ENCODE measurements at places on chromosomes 4 and X. TPM values are rescaled to one million over a fixed set of nuclear protein-coding genes. Genes with fewer than 3 reads are reported as not detected.

DNA sequence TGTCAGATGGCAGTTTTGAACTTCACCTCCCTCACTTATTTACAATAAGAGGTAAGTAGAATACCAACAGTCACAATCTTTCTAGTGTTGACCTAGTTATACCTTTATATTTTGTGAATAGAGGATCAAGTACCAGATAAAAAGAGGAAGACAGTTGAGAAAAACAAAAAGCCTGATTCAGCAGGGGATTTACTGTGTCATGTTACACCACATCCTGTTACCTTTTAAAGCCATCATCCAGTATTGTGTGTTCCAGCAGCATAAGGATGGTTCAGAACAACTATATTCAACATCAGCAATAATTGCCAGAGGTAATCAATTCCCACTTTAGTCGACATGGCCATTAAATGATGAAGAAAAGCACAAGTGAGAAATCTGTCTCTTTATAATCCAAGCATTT is 21.3 kb upstream of the CXCL6 start:
- no peaks in the 10 kb centered on the region for H3K4me1 ChIP-seq
- no peak overlapping the region for H3K27ac ChIP-seq
- no peak overlapping the region for H3K4me3 ChIP-seq
- no peaks in the 10 kb centered on the region for H3K36me3 ChIP-seq
- no peaks in the 10 kb centered on the region for H3K27me3 ChIP-seq

- H3K4me3 ChIP-seq, result no peak overlapping the region
- no peaks in the 10 kb centered on the region for H3K4me1 ChIP-seq
- no peak overlapping the region for H3K27ac ChIP-seq
- no peak for DNase-seq
These were observed 18.9 kb upstream of the HERC3 start for GRCh38 chr4:88573276-88573980.

- H3K36me3 ChIP-seq, result no peaks in the 10 kb centered on the region
- no peak overlapping the region for H3K4me3 ChIP-seq
- no peak for DNase-seq
- no peak overlapping the region for H3K27ac ChIP-seq
- H3K4me1 ChIP-seq, result no peaks in the 10 kb centered on the region
- no peaks in the 10 kb centered on the region for H3K27me3 ChIP-seq
These were observed 79.7 kb upstream of the LSM6 start for GRCh38 chr4:146095860-146096259.

The SLC26A1 gene
- not detected for total RNA-seq

GRCh38 chr4:53914313-53915016 is 149.9 kb downstream of the CHIC2 start:
- H3K4me3 ChIP-seq, result no peak overlapping the region
- DNase-seq, result no peak
- no peaks in the 10 kb centered on the region for H3K36me3 ChIP-seq
- no peaks in the 10 kb centered on the region for H3K27me3 ChIP-seq
- no peak overlapping the region for H3K27ac ChIP-seq

GRCh38 chr4:145720656-145721055 is 40.7 kb downstream of the C4orf51 start:
- H3K27ac ChIP-seq, result no peak overlapping the region
- no peaks in the 10 kb centered on the region for H3K36me3 ChIP-seq
- no peak overlapping the region for H3K4me3 ChIP-seq
- H3K4me1 ChIP-seq, result no peaks in the 10 kb centered on the region
- DNase-seq, result no peak
- H3K27me3 ChIP-seq, result no peaks in the 10 kb centered on the region

GRCh38 chr4:112119353-112119783 is 25.9 kb upstream of the FAM241A start:
- no peaks in the 10 kb centered on the region for H3K4me1 ChIP-seq
- H3K27ac ChIP-seq, result no peak overlapping the region
- no peak for DNase-seq

- no peak overlapping the region for H3K4me3 ChIP-seq
- H3K36me3 ChIP-seq, result no peaks in the 10 kb centered on the region
- H3K27me3 ChIP-seq, result no peaks in the 10 kb centered on the region
- H3K4me1 ChIP-seq, result no peaks in the 10 kb centered on the region
These were observed 12.2 kb upstream of the NKRF start for GRCh38 chrX:119618439-119618838.

- no peak overlapping the region for H3K27ac ChIP-seq
- no peak for DNase-seq
- no peaks in the 10 kb centered on the region for H3K4me1 ChIP-seq
- H3K4me3 ChIP-seq, result no peak overlapping the region
These were observed 39.3 kb upstream of the WNK3 start for GRCh38 chrX:54397113-54397512.
